ENCODE measurements at places on chromosomes 4 and X.

- no peak for DNase-seq
These were observed 39.3 kb upstream of the LPAR4 start for GRCh38 chrX:78708262-78708661.

GRCh38 chr4:185237175-185237574, 27.8 kb downstream of the SNX25 start:
- DNase-seq = no peak

GRCh38 chr4:2396781-2397368, 21.6 kb downstream of the ZFYVE28 start:
- no peak for DNase-seq

DNA sequence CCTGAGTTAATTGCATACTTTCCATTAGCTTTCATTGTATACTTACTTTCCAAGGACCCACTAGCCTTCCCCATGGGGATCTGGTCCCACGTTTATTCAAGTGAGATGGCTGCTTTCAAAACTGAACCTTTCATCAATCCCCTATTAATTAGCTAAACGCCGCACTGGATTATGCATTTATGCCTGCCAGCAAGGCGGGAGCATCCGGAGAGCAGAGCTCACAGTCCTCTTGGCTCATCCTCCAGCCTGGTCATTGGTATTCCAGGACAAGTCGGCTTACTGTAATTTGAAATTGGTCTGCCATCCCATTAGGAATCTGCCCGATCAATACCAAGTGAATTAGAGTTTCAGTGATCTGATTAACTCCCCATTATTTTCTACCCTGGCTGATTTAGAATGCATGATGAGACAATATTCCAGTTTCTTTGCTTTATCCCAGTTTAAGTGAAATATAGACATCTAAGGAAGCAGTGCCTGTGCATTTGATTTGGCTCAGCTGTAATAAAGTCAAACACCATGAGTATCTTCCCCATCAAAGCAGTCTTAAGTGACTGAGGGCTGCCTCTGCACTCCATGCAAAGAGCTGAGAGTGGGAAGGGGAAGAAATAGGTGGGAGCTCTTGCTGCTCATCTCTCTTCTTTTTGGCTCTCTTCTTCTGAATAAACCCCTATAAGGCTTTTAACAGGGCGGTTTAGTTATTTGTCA, 411.4 kb downstream of the GPAT3 start:
- no peak for DNase-seq

DNA sequence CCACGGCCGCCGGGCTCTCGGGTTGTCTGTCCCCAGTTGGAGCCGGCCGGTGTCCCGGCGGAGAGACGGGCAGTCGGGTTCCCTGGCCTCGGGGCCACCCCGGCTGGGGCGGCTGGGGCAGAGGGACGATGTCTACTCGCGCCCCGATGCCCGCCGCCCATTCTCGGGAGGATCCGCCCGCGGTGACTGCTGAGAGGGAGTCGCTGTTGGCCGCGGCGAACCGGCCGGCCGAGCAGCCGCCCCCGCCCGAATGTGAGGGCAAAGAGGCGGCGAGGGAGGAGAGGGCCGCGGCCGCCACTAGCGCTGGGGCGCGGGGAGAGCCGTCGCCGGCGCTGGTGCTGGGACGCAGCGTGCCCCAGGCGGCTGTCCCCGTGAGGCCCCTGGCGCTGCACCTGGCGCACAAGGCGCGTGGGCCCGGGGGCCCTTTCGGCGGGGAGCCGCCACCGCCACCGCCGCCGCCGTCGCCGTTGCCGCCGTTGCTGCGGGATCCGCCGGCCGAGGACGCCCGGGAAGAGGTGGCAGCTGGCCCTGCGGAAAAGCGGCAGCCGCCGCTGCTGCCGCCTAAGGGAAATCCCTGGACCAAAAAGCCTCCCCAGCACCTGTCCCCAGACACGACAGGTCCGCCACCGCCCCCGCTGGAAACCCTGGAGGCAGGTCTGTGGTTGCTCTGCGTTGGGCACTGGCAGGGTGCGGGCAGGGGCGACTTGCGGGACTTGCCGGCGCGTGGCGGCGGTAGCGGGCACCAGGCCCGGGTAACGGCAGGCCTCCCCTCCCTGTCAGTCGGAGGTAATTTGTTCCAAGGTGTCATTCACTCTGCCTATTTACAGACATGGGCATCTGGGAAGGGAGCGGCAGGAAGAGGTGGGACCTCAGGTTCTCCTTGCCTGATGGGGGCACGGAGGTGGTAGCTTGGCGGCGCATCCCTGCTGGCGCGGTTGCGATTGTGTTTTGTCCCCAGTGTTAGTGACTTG, 739 bp downstream of the LARP1B start:
- DNase-seq = peak; percentile 88

- no peak for DNase-seq
These were observed 786.2 kb downstream of the RAB28 start for GRCh38 chr4:12697970-12698369.

GRCh38 chrX:13000301-13000811, 25.4 kb downstream of the TMSB4X start:
- DNase-seq = peak; percentile 71

- DNase-seq = no peak
These were observed 89.0 kb downstream of the PHEX start for GRCh38 chrX:22121161-22121560.

GRCh38 chr4:111718763-111719559, 426.3 kb upstream of the FAM241A start:
- DNase-seq = no peak

- DNase-seq = no peak
These were observed 43.4 kb downstream of the DTHD1 start for GRCh38 chr4:36324808-36325207.

DNA sequence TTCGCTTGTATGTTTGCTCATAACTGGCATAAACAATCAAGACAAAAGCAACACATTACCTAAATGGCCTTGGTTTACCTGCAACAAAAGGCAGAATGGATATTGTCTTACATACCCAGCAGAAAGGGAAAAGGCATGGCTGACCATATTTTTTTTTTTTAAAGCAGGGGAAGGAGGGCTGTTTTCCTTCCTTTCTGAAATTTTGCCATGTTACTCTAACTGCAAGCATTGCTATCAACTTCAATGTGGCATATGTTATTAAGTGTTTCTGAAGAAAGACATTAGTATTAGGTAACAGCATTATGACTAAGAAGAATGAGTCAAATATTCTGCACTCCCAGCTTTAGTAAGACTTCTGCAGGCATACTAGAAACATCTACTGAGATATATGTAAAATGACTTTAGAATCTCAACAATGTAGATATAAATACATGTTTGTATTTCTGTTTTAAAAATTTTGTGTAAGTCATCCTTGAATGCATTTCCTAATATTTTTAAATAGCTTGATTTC, 512.6 kb upstream of the FAM241A start:
- DNase-seq = no peak

- DNase-seq = no peak
These were observed 15.6 kb upstream of the PDLIM3 start for GRCh38 chr4:185550933-185551332.

GRCh38 chrX:13283512-13283911, 36.3 kb downstream of the ATXN3L start:
- no peak for DNase-seq

- DNase-seq = no peak
These were observed 745.3 kb upstream of the MAGEB2 start for GRCh38 chrX:29470030-29470429.

DNA sequence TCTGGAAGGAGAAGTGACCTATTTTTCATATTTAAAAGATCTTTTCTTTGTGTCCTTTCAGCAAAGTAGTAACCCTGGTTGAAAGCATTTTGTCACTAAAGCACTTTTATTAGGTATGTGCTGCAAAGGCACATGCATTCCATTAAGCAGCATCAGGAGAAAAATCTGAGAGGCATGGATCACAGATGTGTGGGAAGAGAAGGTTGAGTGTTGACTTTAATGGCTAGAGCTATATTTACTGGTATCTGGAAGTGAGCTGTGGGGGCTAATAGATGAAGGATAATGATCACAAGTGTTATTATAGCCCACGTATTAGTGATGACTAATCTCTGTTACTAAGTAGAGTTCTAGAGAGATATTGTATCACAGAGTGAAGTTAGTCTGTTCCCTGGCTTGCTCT, 1520.7 kb downstream of the ARAP2 start:
- DNase-seq = no peak

DNA sequence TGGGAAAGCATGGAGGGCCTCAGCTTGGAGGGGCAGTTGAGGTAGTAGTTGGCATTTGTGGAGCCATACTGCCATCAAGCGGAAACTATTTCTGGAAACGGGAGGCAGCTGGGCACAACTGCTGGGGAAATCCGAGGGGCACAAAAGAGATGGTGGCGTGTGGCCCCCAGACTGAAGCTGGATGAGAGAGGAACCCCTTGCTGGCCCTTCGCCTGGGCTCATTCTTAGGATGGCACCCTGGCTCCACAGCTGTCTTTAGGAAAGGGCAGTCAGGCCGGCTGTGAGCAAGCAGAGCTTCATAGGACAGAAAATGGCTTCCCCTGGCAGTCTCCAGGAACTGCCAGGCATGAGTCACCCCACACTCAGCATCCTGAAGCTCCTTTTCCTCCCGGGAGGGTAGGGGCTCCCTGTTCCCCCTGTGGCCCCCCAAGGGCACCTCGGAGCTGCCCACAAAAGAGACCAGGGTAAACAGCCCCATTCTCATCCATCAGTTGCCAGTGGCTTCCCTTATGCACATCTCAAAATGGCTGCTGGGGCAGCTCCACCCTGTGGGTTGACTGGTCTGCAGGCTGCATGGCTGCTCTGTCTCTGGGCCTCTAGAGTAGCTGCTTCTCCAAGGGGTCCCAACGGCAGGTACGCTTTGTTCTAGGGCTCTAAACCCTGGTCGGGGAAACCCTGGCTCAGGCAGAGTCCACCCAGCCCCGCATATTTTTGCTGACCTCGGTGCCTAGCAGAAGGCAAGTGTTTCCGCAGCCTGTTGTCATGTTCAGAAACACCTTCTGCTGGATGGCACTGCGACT, 64.7 kb downstream of the NBDY start:
- no peak for DNase-seq

DNA sequence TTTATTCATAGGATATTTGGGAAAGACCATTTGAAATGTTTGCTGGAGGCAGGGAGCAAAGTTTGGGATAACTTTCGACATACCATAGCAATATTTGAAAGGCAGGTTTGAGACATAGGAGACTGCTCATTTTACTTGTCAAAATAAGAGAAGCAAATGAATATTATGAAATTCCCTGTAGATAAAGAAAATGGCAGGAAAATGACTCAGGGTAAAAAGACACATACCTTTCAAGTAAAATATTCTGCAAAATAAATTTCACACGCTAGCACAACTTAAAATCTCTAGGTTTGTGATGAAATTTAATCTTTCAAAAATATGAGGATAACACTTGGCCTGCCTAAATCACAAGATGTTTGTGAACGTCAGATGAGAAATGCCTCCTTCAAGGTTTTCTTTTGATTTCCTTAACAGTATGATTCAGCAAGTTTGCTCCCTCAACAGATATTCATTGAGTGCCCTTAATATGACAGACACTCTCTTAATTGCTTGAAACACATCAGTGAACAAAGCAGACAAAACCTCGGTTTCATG, 6.6 kb downstream of the TMEM156 start:
- DNase-seq = no peak

DNA sequence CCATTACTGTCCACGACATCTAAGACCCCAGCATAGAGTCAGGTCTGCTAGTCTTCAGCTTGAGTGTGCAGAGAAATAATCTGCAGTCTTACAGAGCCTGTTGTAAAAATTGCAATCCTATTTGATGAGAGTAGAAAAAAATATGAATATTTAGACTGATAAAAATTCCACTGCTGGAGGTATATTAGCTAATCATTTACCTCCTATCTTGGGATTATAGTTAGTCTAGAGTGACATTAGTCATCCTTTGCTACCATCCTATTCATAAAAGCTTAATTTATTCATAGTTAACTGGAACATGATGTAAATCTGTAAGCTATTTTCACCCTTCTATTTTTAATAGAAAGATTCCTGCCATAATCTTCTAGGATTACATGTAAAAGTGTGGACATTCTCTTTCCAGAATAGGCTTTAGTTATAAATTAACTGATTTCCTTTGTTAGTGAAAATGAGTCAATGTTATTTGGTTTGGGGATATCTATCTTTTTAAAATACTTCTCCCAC, 26.7 kb downstream of the C4orf54 start:
- DNase-seq = no peak

GRCh38 chr4:101019941-101020401, 327.4 kb downstream of the PPP3CA start:
- DNase-seq = peak; percentile 65

DNA sequence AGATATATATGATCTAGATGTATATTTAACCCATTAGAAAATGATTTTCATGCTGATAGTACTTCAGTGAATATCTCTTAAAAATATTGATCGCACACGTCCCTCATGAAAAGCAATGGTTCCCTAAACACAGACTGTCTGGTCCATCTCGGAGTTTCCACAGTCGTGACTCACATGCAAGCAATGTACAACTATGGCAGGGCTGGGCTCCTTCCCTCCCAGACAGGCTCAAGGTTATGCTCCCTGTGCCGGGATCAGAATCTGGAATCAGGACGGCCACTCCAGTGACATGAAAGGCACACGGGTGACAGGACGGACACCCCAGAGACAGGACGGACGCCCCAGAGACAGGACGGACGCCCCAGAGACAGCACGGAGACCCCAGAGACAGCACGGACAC, 40.2 kb upstream of the PPP2R3B start:
- DNase-seq = no peak

GRCh38 chrX:77442728-77443127, 4.5 kb upstream of the FGF16 start:
- DNase-seq = no peak

DNA sequence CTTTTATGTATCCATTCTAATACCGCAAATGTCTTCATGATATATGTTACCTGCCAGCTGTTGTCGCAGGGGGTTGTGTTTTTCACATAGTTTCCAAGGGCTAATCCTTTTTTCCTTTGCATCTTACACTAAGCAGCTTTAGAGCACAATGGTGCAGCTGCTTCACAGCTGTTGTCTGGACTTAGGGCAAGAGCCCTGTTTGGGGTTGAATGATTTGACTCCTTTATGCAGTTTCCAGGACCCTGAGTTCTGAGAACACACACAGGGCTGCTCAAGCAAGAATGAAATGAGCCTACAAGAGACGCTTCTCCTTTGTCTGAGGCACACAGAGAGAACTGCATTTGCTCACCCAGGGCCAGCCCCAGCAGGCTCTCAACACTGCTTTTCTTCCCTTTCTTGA, 20.2 kb downstream of the CCNG2 start:
- DNase-seq = no peak

DNA sequence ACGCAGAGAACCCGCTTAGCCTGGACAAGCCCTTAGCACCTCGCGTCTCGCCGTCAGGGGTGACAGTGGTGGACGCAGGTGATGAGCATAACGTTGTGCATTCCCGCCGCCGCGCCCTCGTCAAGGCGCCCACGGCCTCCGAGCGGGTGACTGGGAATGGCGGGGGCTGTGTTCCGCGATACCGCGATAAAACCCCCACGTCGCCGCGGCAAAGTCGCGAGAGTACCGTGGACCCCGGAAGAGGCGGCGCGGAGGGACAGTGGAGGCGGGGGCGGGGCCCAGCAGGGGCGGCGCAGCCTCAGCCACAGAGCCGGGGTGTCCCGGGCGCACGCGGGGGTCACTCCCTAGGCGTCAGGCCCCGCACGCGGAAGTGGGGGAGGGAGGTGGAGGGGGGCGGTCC, 53.8 kb downstream of the ZFYVE28 start:
- DNase-seq = peak; percentile 86

- no peak for DNase-seq
These were observed 235.8 kb upstream of the AADAT start for GRCh38 chr4:170325599-170325998.

Data from activated effector memory CD4-positive, alpha-beta T cell treated with anti-CD3 and anti-CD28 coated beads, Interleukin-2, amount 50 U/mL, for 16 hours (primary cell).